ENCODE measurements at places on chromosomes 16 and 17. TPM values are rescaled to one million over a fixed set of nuclear protein-coding genes. Genes with fewer than 3 reads are reported as not detected.

GRCh38 chr16:68396481-68396880 lies 51.8 kb downstream of the SMPD3 start:
- H3K27me3 ChIP-seq = no peaks in the 10 kb centered on the region
- H3K4me3 ChIP-seq = no peak overlapping the region
- H3K27ac ChIP-seq = no peak overlapping the region
- peaks cover 19% of the 10 kb centered on the region for H3K4me1 ChIP-seq

The C1QL1 gene
- total RNA-seq = 14.4 TPM

- H3K36me3 ChIP-seq = peaks cover 32% of the 10 kb centered on the region
- no peak overlapping the region for H3K4me3 ChIP-seq
- peak overlapping the region; percentile 32 for H3K27ac ChIP-seq
- 0 out of 2 replicates have a peak, but pooled peaks cover 5% of the 10 kb centered on the region for H3K4me1 ChIP-seq
- DNase-seq = no peak
Observed at GRCh38 chr17:37476431-37477120, 13.1 kb upstream of the DUSP14 start.

DNA sequence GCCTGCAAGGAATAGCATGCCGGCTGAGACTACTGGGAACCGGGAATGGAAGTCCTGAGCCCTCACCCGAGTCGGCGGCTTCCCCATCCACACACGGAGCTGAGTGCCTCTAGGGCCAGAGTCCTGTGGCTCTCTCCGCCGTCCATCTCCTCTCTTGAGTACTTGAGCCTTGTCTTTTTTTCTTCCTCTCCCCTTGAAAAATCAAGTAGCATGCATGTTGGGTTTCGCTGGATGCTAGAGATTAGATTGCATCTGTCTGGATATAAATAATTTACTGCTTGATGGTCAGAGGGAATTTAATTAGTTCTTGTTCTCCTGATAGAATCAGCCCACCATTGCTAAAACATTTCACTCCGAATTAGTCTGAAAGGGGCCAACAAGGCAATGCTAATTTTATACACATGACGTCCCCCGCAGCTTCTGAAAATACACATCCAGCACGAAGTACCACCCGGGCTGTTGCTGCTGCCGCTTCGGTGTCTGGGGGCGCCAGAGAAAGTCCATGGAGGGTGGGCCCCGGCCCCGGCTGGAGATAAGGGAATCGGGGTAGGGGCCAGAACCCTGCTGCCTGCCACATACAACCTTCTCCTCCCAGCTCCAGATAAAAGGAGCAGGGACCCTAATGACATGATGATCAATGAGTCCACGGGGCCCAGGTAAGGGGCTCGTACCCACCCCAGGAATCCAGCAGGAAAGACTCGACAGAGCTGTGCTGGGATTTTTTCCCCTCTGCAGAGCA lies 48.5 kb downstream of the RBFOX3 start:
- no peak overlapping the region for H3K27ac ChIP-seq
- no peaks in the 10 kb centered on the region for H3K4me1 ChIP-seq
- no peak for DNase-seq
- H3K27me3 ChIP-seq = no peaks in the 10 kb centered on the region
- H3K4me3 ChIP-seq = no peak overlapping the region

The PYY gene
- 0.56 TPM for total RNA-seq
